ENCODE measurements at places on chromosomes 7 and 10.

- DNase-seq = no peak
Observed at GRCh38 chr7:32047801-32048200, 22.4 kb downstream of the PDE1C start.

GRCh38 chr10:61336831-61337230 is 116.3 kb downstream of the TMEM26 start:
- DNase-seq = no peak

GRCh38 chr7:44388089-44388970 is 62.9 kb upstream of the CAMK2B start:
- DNase-seq = no peak

GRCh38 chr10:5343979-5344378 is 20.8 kb upstream of the UCN3 start:
- DNase-seq = no peak

GRCh38 chr10:76675561-76675950 is 962.1 kb downstream of the KCNMA1 start:
- no peak for DNase-seq

DNA sequence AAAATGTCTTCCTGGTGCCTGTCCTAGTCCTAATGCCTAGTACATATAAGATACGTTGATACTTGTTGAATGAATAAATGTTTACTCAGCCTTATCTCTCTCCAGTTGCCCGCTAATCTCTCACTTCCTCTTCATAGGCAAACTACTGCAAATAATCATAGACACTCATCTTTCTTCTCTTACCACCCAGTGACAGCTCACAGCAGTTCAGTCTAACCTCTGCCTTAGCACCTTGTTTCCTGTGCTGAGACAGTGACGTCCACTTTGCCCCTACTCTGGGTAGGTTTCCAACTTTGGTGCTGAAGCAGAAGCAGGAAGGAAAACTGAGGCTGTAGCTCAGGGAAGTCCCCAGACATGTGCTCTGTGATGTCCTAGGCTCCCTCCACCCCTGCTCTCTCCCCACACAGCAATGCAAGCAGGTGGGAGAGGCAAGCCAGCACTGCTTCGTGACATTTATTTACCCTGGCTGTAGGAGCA is 45.5 kb upstream of the RHOBTB1 start:
- DNase-seq = no peak
